ENCODE measurements at places on chromosomes 1 and 21. TPM values are rescaled to one million over a fixed set of nuclear protein-coding genes. Genes with fewer than 3 reads are reported as not detected.

- no peak overlapping the region for H3K27ac ChIP-seq
- DNase-seq, result no peak
- H3K27me3 ChIP-seq, result peaks cover 25% of the 10 kb centered on the region
- H3K4me3 ChIP-seq, result peak overlapping the region; percentile 77
- peaks cover 3% of the 10 kb centered on the region for H3K4me1 ChIP-seq
Observed at GRCh38 chr21:44931501-44932407, 8.1 kb upstream of the SLX9 start.

DNA sequence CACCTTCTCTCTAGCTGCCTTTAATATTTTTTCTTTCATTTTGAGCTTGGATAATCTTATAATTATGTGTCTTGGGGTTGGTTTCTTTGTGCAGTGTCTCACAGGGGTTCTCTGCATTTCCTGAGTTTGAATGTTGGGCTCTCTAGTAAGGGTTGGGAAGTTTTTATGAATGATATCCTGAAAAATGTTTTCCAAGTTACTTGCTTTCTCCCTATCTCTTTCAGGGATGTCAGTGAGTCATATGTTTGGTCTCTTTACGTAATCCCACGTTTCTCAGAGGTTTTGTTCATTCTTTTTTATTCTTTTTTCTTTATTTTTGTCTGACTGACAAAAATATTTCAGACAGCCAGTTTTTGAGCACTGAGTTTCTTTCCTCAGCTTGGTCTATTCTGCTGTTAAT, 55.4 kb upstream of the CCDC190 start:
- H3K27me3 ChIP-seq, result no peaks in the 10 kb centered on the region
- H3K36me3 ChIP-seq, result peaks cover 7% of the 10 kb centered on the region

Gene BRDT
- total RNA-seq, result 0.15 TPM

Gene DLGAP3
- 7.3 TPM for total RNA-seq

Gene FCRL2
- total RNA-seq, result not detected
